ENCODE measurements at places on chromosomes 3 and 15. TPM values are rescaled to one million over a fixed set of nuclear protein-coding genes. Genes with fewer than 3 reads are reported as not detected.

DNA sequence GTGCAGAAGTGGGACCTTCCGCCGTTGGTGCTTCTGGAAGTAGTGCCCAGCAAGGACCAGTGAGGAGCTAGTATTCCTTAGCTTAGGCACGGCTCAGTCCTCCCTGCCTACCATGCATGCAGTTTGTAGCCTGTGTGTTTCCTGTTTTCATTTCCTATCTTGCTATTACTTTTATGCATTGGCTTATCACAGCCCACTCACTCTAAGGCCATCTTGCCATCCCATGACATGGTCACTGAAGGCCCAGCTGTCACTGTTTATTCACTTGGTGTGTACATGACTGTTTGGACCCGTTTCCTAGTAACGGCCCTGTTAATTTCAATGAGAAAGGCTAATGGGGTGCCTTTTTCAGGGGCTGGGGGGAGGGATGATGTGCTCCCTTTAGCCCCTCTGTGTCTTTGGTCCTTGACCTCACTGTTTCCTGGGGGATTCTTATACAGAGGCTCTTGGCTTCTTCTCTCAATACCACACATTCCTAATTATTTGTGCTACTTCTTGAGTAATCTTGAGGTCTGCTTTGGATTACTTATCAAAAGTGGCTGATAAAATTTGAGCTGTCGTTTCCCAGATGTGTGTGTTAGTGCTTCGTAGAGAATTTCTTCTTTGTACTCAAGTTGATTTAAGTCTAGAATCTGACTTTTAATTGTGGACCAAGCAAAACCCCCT is 24.5 kb upstream of the TRAK1 start:
- DNase-seq, result no peak

The TBCCD1 gene
- total RNA-seq, result 10.7 TPM

- no peak for DNase-seq
These were observed 481.4 kb upstream of the CFAP20DC start for GRCh38 chr3:59531066-59531745.

The INSYN1 gene
- total RNA-seq, result 1.5 TPM

The PRSS50 gene
- not detected for total RNA-seq

DNA sequence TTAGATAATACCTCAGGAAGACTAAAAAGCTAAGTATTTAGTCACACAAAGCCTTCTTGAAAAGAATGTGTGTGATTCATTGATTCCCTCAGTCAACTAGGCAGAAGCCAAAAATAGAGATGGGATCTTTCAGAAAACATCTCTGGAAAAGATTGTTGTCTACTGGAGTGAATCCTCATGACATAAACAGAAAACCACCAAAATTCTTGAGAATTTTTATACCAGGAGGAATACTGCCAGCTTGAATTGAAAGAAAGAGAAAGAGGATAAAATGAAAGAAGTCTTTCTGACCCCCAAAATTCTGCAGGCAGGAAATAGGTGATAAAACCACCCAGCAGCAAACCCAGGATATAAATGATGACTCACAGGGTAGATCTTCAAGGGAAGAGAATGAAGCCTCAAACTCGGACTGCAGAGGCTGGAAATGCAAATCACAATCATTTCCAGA is 363.1 kb upstream of the PLSCR5 start:
- DNase-seq, result no peak

The CLPX gene
- total RNA-seq, result 51.9 TPM

- DNase-seq, result no peak
These were observed 101.6 kb downstream of the CPN2 start for GRCh38 chr3:194249323-194250097.

The TBC1D23 gene
- total RNA-seq, result 38.2 TPM

DNA sequence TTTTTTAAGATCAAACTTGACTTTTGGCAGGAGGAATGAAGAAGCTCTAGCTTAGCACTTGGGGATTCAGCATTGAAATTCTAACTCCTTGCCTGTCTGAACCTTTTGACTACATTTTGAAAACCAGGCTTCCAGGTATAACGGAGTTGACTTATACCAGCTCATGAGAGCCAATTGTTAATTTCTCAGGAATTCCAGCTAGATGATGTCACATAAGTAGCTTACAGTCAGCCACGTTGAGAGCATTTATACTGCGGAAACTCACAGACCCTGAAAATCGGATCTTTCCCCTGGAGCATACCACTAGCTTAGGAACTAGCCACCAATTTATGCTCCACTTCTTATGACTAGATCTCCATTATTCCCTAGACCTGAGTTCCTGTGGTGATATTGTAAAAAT is 321.4 kb upstream of the DPH6 start:
- no peak for DNase-seq

The PARP15 gene
- total RNA-seq, result 1.4 TPM

- DNase-seq, result no peak
These were observed 83.4 kb downstream of the AQR start for GRCh38 chr15:34886134-34886533.

The IGSF10 gene
- total RNA-seq, result 1.8 TPM

The AP4E1 gene
- total RNA-seq, result 9.9 TPM

GRCh38 chr3:36695769-36696137 is 68.6 kb downstream of the DCLK3 start:
- no peak for DNase-seq

DNA sequence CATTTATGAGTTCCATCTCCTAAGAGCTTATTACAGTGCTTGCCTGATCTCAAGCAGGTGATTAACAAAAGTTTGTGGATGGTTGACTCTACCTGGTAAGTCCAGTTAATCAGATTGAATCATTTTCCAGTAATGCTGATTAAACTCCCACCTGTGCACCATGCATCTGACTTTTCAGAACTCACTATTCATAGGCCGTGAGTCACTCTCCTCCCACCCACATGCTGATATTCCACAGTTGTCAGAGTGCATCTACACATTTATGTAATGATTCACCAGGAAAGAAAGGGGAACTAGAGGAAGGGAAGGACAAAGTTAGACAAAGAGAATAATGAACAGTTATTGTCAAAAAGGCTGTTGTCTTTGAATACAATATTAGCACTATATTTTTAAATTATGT is 106.2 kb upstream of the UBE3A start:
- DNase-seq, result no peak

The KBTBD13 gene
- not detected for total RNA-seq

- DNase-seq, result no peak
These were observed 46.9 kb downstream of the SATB1 start for GRCh38 chr3:18378218-18378617.

GRCh38 chr3:173958805-173959204 is 561.3 kb downstream of the NLGN1 start:
- DNase-seq, result no peak

- DNase-seq, result no peak
These were observed 14.2 kb downstream of the CIB1 start for GRCh38 chr15:90219421-90220141.
